ENCODE measurements at places on chromosomes 11 and 22. TPM values are rescaled to one million over a fixed set of nuclear protein-coding genes. Genes with fewer than 3 reads are reported as not detected.
A peak's percentile ranks its signal among the peaks of the same experiment; 100 is the strongest.

DNA sequence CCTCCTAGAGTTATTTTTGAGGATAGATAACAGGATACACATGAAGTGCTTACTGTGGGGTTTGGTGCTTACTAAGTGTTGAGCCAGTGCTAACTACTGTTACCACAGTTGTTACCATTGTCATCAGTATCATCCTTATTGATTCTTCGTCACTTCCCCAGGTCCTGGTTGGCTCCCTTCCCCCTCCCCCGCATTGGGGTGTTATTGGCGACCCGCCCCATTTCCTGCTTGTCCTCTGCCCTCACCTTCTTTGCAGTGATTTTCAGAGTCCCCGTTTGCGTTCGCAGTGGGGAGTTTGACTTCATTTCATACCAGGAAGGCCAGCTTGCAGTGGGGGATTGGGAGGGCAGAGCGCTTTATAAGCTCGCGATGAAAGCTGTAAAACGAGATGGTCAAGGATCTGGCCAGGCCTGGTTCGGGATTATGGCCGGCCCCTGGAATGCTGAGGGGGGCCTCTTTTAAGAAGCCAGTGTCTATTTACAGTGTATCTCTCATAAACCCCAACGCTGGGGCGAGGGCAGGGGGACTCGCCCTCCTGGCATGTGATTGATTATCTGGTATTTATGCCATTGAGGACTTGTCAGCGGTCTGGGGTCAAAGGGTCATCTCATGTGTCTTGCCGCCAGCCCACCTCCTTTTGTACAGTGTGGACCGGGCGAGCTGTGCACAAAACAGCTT, 84.6 kb upstream of the NNMT start:
- no peak for DNase-seq

The NLRP14 gene
- total RNA-seq: not detected

- DNase-seq: no peak
These were observed 6.2 kb downstream of the TPBGL start for GRCh38 chr11:75246671-75247350.

GRCh38 chr11:118051611-118052461, 25.0 kb upstream of the TMPRSS4 start:
- no peak for DNase-seq

- DNase-seq: no peak
These were observed 34.4 kb upstream of the CD82 start for GRCh38 chr11:44531116-44531504.

DNA sequence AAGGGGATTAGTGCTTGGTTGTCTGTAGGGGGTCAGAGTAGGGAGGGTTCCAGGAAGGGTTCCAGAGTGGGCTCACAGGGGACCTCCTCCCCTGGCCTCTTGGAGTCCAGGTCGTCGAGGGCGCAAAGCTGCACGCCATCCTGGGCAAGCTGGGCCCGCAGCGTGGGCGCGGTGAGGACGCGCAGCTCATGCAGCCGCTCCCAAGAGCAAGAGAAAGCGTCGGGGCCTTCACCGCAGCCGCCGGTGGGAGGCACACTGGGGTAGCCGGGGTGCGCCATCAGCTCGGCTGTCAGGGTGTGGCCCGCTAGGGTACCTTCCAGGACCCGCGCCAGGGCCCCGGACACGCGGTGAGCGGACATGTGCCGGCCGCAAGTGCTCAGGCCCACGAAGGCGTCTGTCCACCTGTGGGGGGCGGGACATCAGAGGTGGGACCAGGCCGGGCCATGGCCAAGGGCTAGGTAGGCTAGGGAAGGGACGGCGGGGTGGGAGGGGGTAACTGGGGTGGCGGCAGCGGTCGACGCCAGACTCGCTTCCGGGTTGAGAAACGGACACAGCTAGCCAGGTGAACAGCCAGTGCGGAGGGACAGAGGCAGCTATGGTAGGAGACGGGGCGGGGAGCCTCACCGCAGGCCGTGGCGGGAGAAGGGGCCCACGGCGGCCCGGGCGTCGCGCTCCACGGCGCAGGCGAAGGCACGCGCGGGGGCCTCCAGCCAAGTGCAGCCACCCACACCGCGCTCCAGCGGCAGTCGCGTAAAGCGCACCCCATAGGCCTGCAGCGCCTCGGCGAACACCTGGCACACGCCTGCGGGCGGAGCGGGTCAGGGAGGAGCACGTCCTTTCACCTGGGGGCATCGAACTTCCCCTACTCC, 1.2 kb downstream of the YDJC start:
- DNase-seq: no peak

The NRIP3 gene
- 1.9 TPM for total RNA-seq

GRCh38 chr11:120875986-120876385, 147.9 kb upstream of the TBCEL start:
- no peak for DNase-seq

The TCF20 gene
- total RNA-seq: 13.9 TPM

- DNase-seq: no peak
These were observed 96.2 kb downstream of the PDHX start for GRCh38 chr11:35012467-35013191.

- no peak for DNase-seq
These were observed 26.8 kb downstream of the TRIM44 start for GRCh38 chr11:35689081-35689996.

The KCNJ4 gene
- total RNA-seq: 7.2 TPM

The OR51B6 gene
- total RNA-seq: not detected

GRCh38 chr11:23490557-23491235, 630.4 kb upstream of the CCDC179 start:
- no peak for DNase-seq

- no peak for DNase-seq
These were observed 635.5 kb upstream of the CCDC90B start for GRCh38 chr11:83921447-83922192.

DNA sequence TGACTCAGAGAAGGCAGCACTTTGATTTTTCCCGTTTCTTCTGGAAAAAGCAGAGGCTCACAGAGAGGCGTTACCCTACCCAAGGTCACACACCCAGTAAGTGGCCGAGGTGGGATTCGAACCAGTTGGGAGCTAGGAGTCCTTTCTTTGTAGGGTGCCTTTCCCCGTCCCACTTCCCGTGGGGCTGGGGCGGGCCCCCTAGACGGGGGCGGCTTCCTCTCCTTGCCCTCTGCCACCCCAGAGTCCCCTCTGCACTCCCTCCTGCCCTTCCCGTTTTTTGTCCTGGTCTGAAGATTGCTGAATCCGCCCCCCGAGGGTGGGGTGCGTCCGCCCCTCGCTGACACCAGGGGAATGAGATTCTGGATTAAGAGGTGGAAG, 747 bp downstream of the TPCN2 start:
- no peak for DNase-seq

GRCh38 chr11:15166204-15166603, 51.5 kb downstream of the INSC start:
- DNase-seq: no peak

DNA sequence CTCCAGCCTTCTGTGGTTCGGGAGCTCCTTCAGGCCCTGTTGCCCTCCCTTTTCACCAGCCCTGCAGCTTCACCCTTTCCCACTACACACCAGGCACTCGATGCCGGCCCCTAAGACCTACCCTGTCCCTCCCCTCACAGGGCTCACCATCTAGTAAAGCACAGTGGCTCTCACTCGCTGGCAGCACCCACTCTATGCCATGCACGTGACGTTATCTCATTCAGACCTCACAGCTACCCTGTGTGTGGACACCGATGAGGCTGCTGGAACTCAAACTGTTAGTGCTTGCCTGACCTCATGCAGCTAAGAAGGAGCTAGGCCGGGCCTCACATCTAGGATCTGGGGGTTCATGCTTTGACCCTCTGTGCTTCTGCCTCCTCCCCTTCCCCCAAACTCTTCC, 45.5 kb downstream of the SCN3B start:
- no peak for DNase-seq

- DNase-seq: peak; percentile 75
These were observed at the start of gene APBB1 for GRCh38 chr11:6419009-6419631. Gene APBB1, minus strand, starts transcription at chr11:6419094. Its CDS starts 7,747 bp downstream, at chr11:6411347.

The UPK3A gene
- not detected for total RNA-seq

The SAA4 gene
- 0.94 TPM for total RNA-seq

DNA sequence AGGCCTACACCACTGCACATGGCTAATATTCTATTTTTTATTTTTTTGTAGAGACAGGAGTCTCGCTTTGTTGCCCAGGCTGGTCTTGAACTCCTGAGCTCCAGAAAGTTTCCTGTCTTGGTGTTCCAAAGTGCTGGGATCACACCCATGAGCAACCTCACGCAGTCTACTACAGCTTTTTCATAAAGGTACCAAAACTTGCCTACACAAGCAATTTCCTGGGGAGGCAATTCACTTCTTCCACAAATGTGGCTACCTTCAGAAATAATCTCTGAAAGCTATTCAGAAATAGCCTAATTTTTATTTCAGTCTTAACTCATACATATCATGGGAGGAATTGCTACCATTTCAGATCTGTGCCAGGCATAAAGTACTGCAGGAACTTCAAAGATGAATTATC, 11.4 kb downstream of the SLC35F2 start:
- no peak for DNase-seq

- no peak for DNase-seq
These were observed 55.4 kb upstream of the PLET1 start for GRCh38 chr11:112315861-112316739.

The POGLUT3 gene
- 23.3 TPM for total RNA-seq

GRCh38 chr11:73797457-73797856, 9.8 kb downstream of the MRPL48 start:
- DNase-seq: no peak

DNA sequence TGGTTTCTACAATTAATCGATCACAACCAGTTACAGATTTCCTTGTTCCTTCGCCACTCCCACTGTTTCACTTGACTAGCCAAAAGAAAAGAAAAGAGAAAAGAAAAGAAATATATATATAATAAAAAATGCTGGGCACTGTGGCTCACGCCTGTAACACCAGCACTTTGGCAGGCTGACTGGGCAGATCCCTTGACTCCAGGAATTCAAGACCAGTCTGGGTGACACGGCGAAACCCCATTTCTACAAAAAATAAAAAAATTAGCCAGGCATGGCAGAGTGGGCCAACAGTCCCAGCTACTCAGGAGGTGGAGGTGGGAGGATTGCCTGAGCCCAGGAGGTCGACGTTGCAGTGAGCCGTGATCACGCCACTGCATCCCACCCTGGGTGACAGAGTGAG, 83.8 kb downstream of the NAT10 start:
- no peak for DNase-seq

DNA sequence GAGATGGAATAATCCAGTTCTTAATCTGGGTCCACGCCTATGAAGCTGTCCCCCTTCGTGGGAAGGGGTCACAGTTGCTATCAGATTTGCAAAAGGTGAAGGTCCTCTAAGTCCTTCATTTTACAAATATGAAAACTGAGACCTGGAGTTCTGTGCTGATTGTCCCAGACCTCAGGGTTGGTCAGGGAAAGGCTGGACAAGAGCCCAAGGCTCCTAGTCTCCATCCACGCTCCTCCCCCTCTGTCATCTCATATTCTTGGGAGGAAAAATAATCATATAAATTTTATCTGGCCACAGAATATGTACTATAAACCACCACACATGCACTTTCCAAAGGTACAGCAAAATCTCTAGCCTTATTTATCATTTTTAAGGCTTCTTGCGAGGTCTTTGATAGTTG, 5.5 kb downstream of the PACSIN2 start:
- no peak for DNase-seq

DNA sequence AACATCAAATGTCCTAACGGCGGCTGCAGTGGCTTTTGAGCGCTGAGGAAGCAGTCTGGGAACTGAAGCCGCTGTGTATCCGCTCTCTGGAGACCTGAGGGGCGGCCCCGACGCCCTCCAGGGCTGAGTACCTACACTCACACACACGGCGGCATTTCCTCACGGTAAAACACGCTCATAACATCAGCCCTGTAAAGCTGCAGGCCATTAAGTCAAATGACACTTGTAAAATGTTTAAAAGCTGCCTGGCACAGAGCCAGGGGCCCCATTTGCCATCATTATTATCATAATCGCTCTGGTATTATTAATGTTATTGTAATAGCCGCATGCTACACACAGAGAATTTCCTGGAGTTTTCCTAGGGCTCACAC, 5.1 kb downstream of the CARS1 start:
- peak; percentile 10 for DNase-seq

The MMP12 gene
- total RNA-seq: not detected

The SCUBE2 gene
- 4.4 TPM for total RNA-seq

GRCh38 chr11:289712-290620, 1.0 kb downstream of the PGGHG start:
- peak; percentile 25 for DNase-seq

DNA sequence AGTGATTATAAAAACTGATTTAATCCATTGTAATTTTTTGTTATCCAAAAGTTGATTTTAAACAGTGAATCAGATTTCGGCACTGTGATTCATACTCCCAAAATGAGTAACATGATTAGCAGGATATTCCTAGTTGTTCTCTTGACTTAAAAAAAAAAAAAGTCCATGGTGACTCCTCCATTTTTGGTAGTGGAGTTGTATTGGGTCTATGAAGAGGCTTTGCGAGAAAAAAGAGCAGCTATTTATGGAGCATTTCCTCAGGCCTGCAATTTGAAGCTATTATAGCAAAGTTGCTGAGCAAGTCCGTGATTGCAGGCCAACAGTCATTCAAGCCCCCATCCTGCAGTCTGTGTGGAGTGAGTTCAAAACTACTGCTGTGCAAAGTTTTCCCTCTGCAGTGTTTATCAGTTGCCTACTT, 28.8 kb downstream of the YAP1 start:
- no peak for DNase-seq

GRCh38 chr22:40196628-40197360, 19.1 kb downstream of the TNRC6B start:
- no peak for DNase-seq

The MS4A4A gene
- 43.9 TPM for total RNA-seq

DNA sequence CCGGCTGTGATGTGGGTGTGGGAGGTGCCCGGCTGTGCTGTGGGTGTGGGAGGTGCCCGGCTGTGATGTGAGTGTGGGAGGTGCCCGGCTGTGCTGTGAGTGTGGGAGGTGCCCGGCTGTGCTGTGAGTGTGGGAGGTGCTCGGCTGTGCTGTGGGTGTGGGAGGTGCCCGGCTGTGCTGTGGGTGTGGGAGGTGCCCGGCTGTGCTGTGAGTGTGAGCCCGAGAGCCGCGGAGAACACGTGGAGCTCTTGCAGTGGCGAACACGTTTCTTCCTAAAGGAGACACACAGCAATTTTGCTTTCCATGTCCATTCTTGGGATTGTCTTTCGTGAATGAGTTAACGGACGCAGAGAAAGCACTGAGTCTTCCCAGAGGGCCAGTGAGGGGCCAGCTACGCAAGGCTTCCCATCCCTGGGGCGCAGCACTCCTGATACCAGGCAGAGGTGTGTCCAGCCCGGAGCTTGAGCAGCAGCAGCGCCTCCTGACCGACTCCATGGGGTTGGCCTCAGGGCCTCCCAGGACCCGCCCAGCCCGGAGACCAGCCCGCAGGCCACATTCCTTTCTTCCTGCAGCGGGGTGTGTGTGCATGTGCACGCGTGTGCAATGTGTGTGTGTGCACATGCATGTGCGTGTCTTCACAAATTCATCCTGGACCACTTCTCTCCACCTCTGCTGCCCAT, 245.0 kb upstream of the B3GAT1 start:
- no peak for DNase-seq

GRCh38 chr22:29837741-29838598, at the start of gene ASCC2:
Gene ASCC2, minus strand, starts transcription at chr22:29838274. Its CDS starts 5,949 bp downstream, at chr22:29832325.
- peak; percentile 100 for DNase-seq

The SERPIND1 gene
- total RNA-seq: 1.7 TPM

- DNase-seq: no peak
These were observed 1.0 kb upstream of the ATG2A start for GRCh38 chr11:64918017-64918416.

The YPEL4 gene
- total RNA-seq: 0.47 TPM

- no peak for DNase-seq
These were observed 151.4 kb downstream of the BRD1 start for GRCh38 chr22:49676230-49676629.

GRCh38 chr22:29093501-29094300, 20.9 kb downstream of the KREMEN1 start:
- DNase-seq: no peak

The ASPHD2 gene
- total RNA-seq: 0.31 TPM

Measured in left cardiac atrium (tissue), 4 donors.